ENCODE measurements at places on chromosomes 3 and 15.

DNA sequence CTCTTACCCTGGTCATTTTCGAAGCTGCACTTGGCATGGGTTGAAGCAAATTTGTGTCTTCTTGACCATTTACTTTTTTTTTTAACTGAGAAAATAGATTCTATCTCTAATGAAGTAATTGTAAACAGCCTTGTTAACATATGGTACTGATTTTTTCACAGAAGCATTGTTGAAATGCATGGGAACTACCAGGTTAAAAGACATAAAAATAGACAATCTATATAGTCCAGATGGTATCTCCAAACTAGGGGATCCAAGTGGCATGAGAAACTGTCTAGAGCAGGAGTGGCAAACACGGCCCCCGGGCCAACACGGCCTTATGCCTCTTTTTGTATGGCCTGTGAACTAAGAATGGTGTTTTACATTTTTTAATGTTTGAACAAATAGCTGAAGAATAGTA lies 41.9 kb downstream of the CACNA1D start:
- DNase-seq = no peak

- DNase-seq = no peak
Measured at GRCh38 chr3:66532160-66532587, 31.4 kb upstream of the LRIG1 start.

DNA sequence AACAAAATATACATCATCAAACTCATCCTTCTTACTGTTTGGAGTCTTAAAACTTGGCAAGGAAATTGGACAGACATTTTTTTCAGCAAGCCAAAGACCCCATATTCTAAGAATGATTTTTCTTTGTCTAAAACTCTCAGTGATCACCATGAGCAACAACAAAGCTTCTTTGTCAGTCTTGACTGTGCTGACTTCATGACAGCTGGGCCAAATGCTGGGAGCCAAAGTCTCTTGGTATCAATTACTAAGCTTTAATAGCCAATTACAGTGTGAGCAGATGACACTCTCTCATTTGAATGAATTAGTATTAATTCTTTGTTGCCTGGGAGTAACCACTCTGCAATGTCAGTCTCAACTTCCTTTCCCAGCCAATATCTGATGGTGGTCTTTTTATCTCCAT lies 48.1 kb upstream of the GK5 start:
- DNase-seq = no peak

DNA sequence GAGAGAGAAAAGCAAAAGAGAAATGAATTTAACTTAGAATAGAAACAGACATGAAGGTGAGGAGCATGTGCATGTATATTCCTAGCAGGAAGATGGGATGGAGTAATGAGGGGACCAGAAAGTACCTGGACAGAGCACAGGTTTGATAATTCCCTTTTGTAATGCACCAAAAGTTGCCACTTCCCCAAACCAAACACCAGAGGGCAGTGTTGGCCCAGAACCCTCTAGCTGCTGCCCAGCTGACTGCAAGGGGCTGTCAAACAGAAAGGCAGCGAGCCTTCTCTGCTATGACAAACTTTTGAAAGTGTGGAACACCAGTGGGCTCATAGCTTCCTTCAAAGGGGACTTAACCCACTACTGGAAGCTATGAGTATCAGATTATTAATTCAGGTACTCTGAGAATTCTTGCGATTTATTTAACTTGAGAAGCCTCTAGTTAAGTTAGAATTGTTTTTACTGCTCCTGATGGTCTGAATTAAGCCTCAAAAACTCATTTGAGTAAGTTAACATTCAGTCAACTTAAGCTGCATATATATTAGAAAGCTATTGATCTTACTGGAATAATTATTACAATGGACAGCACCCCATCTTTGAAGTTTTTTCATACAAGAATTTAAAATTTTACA lies 234.9 kb downstream of the NEK10 start:
- DNase-seq = peak; percentile 75

DNA sequence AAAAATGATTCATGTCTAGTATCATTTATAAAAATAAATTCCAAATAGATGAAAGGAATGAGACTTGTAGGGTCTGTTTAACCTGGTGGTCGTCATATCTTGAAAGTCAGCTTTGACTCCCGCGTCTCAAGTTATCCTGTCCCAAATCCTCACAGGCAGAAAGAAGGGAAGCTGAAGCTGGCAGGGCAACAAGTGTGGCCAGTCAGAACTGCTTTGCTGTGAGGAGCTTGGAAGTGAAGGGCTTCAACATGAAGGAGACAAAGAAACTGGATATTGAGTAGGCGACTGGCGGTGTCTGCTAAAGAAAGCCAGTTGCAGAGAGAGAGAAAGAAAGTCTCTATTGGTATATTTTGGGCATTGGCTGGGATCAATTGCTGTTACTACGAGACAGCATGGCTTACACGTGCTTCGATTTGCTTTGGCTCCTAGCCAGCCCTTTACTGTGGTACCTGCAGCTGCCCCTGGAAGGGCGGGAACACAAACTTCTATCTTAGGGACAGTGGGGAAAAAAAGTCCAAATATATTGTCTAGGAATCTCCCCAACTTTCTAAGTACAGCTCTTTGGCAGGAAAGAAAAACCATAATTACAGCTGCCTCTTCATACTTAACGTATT lies 107.2 kb downstream of the CHST2 start:
- DNase-seq = no peak

GRCh38 chr3:23873941-23874340 lies 42.8 kb downstream of the NKIRAS1 start:
- no peak for DNase-seq

DNA sequence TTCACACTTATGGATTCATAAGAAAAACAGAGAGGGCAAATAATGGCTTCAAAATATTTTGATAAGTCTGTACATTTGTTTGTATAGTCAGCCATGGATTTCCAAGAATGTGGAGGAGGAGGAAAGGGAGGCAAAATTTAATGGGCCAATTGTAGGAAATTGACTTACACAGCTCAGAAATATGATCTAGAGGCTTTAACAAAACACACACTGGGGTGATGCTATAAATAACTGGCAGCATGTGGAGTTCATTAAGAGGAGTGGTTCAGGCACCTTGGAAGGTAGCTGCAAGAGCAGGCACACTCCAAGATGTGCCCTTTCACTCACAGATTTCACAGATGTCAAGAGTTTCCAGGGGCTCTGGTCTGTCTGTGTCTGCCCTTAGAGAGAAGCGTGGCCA lies 193.4 kb upstream of the RASGRP1 start:
- no peak for DNase-seq

GRCh38 chr3:134618478-134619300 lies 32.1 kb downstream of the KY start:
- DNase-seq = no peak

DNA sequence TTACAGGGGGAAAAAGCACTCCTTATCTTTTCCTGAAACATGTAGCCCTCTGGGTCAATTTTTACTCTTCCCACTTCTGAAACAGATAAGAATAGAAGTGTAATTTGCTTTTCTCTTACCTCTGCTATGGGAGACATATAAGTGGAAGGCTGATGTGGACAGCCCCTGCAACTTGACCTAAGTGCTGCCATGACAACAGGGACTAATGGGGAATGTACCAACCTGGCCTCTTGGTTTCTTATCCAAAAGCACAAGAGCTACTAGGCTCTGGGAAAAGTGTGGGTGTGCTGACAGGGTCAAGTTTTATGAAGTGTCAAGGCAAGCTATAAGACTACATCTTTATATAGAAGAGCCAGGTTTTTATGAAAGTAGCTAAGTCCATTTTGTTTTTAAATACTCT lies 1246.5 kb downstream of the OTOL1 start:
- DNase-seq = no peak

GRCh38 chr15:34076785-34077184 lies 24.9 kb downstream of the EMC7 start:
- DNase-seq = no peak

DNA sequence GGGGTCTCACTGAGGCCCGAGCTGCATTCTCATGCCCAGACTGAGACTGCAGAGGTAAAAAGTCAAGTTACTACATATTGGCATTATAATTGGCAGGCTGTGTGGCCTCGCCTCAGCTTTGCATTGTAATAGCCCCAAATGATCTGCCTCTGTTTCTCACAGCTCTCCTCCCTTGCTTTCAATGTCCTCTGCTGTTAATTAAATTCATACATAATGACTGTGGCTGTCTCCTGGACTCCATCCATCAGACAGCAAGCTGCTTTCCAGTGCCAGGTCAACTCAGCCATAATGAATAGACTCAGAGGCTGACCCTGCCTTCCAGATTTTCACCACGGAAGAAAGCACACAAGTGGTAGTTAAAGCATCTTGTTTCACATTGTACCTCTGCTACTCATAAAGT lies 7.6 kb upstream of the RTP4 start:
- no peak for DNase-seq

DNA sequence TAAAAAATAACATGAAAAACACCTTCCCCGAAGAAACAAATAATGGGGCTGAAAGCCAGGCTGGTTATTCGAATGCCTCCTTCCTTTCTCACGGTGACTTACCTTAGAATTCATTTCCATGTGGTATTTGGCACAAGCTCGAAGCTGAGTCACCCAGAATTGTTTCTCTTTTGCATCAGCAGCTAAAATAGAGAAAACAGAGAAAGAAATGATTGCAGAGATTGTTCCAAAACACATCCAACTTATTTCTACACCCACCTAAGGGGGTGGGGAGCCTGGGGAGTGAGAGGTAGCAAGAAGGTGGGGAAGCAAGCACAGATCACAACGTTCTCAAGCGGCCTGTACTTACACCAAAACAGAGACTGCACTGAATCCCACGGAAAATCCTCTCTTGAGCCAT lies 104.7 kb downstream of the OSBPL10 start:
- DNase-seq = no peak

DNA sequence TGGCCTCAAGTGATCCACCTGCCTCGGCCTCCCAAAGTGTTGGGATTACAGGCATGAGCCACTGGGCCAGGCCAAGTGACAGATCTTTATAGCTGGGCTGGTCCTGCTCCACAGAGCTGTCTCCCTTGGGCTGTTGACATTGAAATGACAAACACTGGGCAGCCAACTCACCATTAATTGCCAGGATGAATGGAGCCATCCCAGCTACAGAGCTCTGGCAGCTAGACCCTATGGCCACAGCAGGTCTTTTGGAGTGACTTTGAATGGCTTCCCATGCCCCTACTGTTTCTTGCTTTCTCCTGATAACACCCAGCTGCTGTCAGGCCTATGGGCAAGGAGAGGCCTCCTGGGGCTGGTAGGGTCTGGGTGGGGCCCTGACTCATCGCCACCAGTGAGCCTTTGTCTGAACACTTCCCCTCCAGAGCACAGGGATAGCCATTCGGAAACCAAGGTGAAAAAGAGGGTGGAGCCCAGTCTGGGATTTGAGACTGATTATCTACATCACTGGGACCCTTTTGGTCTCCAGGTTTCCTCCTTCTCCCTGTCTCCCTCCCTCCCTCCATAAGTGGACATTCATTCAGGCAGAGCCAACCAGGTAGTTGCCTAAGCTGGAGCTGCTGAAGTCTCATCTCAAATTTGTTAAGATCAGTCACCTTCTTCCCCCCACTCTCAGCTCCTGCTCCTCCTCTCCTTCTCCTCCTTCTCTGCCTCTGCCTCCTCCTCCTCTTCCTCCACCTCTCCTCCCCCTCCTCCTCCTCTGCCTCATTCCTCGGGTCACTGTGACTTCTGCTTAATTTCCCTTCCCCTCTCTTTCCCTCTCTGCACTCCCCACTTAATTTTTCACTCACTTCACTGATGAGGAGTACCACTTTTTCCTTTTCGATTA lies 34.0 kb downstream of the BHLHE40 start:
- DNase-seq = no peak

DNA sequence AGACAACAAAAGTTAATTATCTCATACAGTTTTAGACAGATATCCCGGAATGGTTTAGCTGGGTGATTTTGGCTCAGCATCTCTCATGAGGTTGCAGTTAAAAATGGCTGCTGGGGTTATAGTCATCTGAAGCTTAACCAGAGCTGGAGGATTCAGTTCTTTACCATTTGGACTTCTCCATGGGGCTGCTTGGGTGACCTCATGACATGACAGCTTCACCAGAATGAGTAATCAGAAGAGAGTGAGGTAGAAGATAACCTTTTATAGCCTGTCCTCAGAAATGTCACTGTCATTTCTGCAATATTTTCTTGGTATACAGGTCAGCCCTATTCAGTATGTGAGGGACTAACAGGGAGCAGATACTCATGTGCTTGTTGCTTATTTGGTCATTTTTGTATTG lies 30.9 kb downstream of the TFG start:
- no peak for DNase-seq

DNA sequence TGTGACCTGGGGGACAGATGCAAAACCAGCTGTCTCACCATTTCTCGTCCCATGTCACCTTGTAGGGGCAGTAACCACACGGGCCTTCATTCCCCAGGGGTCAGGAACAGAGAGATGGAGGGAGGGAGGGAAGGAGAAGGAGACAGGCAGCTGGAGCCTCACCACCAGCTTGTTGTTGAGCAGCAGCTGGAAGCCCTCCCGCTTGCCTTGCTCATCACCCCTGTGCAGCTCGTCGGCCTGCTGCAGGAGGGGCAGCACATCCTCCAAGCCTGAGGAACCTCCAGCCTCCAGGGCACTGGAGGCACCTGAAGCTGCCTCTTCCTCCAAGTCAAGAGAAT lies 10.3 kb downstream of the RMDN3 start:
- DNase-seq = no peak

- DNase-seq = no peak
Measured at GRCh38 chr15:68368731-68369435, 63.1 kb downstream of the ITGA11 start.

- DNase-seq = peak; percentile 60
Measured at GRCh38 chr15:55799291-55800212, 56.6 kb upstream of the PRTG start.

GRCh38 chr3:143578810-143579435 lies 269.3 kb downstream of the SLC9A9 start:
- DNase-seq = no peak
